ENCODE measurements at places on chromosomes 16 and 17. TPM values are rescaled to one million over a fixed set of nuclear protein-coding genes. Genes with fewer than 3 reads are reported as not detected.

MYH2 gene
- polyA plus RNA-seq = 0.11 TPM

FSCN2 gene
- 0.76 TPM for polyA plus RNA-seq

KRTAP2-1 gene
- polyA plus RNA-seq = not detected

MMP2 gene
- polyA plus RNA-seq = 19.1 TPM

- no peak for DNase-seq
These were observed 22.7 kb upstream of the CPSF4L start for GRCh38 chr17:73284354-73284753.

- DNase-seq = no peak
These were observed 10.1 kb downstream of the GAS2L2 start for GRCh38 chr17:35742896-35743477.

DNA sequence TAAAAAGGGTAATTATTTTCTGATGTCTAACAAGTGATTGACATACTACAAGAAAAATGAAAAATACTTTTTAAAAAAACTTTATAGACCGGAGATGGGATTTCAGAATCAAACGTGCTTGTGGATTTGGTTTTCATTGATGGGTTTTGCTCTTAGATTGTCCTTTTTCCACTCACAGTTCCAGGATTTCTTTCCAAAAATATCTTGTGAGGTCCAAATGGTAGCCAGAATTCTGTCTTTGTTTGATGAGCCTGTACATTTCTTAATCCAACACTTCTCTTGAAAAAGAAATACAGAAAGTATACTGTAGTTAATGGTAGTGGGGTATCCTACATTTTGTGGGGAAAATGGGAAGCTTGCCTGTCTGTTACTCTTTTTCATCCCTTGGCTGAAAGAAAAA lies 329.3 kb downstream of the KCNJ2 start:
- no peak for DNase-seq

DNA sequence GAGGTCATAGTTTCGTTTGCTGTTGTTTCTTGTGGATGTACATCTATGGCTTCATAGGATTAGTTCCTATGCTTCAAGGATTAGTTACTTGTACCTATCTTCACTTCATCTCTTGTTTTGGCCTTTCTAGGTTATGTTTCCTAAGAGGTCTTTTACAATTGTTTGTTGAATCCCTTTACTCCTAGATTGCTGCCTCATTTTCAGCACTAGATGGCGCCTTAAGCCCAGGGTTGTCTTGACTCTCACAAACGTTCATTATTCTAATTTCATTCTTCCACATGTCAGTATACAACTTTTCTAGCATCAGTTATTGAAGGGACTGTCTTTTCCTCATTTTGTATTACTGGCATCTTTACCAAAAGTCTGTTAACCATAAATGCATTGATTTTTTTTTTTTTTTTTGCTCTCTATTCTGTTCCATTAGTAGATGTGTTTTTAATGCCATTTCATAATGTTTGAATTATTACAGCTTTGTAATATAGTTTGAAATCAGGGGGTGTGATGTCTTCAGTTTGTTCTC lies 45.0 kb upstream of the NACA2 start:
- no peak for DNase-seq

DNA sequence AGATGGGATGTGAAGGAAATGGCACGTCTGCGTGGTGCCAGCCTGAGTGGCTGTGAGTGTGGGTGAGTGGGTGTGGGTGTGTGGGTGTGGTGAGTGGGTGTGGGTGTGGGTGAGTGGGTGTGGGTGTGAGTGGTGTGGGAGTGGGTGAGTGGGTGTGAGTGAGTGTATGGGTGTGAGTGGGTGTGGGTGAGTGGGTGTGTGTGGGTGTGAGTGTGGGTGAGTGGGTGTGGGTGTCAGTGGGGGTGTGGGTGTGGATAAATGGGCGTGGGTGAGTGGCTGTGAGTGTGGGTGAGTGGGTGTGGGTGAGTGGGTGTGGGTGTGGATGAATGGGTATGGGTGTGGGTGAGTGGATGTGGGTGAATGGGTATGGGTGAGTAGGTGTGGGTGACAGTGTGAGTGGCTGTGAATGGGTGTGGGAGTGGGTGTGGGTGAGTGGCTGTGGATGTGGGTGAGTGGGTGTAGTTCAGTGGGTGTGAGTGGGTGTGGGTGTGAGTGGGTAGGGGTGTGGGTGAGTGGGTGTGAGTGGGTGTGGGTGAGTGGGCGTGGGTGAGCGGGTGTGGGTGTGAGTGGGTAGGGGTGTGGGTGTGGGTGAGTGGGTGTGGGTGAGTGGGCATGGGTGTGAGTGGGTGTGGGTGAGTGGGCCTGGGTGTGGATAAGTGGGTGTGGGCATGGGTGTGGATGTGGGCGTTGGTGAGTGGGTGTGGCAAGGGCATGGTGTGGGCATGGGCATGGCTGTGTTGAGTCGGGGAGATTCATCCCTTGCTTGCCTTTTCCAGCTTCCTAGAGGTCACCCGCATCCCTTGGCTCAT lies 80.8 kb downstream of the ZDHHC7 start:
- DNase-seq = peak; percentile 50

- no peak for DNase-seq
These were observed 89.7 kb downstream of the MARCHF10 start for GRCh38 chr17:62718429-62718828.

GRCh38 chr17:34222722-34223497 lies 32.2 kb upstream of the CCL2 start:
- no peak for DNase-seq

- no peak for DNase-seq
These were observed 326 bp downstream of the SRCIN1 start for GRCh38 chr17:38605411-38605840.

DNA sequence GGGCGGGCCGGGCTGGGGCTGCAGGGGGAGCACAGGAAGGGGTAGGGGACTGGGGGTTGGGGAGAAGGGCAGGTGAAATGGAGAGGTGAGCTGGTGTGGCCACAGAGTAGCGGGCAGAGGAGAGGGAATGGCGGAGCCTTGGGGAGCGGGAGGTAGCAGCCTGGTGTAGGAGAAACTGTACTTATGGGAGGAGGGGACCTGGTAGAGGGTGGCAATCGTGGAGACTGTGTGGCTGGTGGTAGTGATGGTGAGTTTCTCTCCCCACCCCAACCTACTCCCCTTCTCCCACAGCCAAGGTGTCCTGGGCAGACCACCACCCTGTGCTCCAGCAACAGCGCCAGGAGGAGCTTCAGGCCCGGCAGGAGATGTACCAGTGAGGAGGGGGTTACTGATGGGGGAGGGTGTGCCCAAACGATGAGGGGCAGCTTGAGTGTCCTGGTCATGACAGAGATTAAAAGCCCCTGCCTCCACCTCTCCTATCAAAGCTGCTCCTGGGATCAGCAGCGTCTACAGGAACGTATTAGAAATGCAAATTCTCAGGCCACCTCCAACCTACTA lies 831 bp downstream of the ALOX15B start:
- no peak for DNase-seq

DNA sequence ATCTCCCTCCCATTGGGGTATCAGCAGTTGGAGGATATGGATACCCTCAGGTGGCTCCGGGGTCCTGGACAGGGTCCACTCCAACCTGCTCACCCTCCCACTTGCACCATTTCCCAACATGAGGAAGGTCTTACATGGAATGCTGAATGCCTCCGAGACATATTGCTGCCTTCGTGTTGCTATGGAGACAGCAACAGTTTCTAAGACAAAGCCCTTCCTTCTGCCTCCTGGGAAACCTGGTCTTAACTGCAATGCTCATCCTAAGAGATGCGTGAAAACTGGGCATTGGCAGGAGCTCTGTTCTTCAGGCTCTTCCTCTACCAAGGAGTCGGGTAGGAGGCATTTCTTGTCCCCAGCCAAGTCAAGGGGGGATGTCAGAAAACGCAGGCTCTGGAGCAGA lies 45.2 kb downstream of the ST3GAL2 start:
- no peak for DNase-seq

- no peak for DNase-seq
These were observed 25.6 kb downstream of the ABCC3 start for GRCh38 chr17:50660042-50660886.

DNA sequence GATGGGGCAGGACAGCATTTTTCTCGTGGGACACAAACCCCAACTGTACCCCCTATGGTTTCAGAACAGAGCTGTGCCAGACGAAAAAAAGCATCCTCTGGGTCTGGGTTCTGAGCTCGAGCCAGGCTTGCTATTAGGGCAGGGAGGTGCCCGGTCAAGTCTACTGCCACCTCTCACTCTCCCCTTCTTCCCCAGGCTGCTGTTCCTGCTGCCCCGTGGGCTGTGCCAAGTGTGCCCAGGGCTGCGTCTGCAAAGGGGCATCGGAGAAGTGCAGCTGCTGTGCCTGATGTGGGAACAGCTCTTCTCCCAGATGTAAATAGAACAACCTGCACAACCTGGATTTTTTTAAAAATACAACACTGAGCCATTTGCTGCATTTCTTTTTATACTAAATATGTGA lies 1.1 kb downstream of the MT1E start:
- no peak for DNase-seq

- peak; percentile 54 for DNase-seq
These were observed 1.7 kb downstream of the GINS2 start for GRCh38 chr16:85686912-85687591.

GRCh38 chr16:30914830-30915229 lies 8.5 kb upstream of the FBXL19 start:
- no peak for DNase-seq
